ENCODE measurements at places on chromosomes 1 and 21.

- no peak for DNase-seq
These were observed 9.5 kb downstream of the EPHA8 start for GRCh38 chr1:22572818-22573217.

DNA sequence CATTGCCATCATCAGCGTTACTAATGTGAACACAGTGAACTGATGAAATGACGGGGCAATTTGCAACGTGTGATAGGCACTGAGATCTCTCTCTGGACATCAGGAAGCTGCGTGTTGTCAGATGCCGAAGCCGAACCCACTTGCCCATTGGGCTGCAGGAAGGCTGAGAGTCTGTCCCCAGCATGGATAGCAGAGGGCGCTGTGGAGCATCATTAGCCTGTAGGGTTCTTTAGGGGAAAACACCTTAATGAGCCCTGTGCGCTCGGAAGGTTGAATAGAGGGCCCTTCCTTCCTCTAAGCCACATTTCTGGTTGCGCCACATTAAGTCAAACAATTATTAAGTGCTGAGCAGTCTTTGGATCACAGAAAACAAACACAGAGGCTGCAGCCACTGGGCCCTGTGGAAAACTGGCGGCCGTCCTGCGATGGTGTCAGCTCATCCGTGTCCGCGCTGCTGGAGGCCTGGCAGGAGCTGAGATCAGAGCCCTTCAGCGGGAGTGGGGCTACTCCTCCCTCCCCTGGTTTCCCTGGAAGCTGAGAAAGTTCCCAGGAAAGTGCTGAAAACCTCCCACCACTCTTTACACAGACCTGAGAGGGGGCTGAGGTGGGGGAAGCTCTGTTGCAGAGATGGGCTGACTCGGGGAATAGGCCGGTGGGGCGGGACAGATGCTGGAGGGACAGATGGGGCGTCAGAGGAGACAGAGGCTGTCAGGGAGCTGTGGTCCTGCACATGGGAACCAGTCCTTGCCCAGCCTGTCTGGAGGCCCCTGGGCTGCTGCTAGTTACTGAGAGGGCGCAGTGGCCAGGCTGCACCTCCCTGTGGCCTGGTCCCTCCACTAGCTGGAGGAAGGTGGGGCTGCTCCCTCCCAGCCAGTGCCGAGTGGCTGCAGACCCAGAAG, 12.7 kb downstream of the TFF2 start:
- DNase-seq, result peak; percentile 76

DNA sequence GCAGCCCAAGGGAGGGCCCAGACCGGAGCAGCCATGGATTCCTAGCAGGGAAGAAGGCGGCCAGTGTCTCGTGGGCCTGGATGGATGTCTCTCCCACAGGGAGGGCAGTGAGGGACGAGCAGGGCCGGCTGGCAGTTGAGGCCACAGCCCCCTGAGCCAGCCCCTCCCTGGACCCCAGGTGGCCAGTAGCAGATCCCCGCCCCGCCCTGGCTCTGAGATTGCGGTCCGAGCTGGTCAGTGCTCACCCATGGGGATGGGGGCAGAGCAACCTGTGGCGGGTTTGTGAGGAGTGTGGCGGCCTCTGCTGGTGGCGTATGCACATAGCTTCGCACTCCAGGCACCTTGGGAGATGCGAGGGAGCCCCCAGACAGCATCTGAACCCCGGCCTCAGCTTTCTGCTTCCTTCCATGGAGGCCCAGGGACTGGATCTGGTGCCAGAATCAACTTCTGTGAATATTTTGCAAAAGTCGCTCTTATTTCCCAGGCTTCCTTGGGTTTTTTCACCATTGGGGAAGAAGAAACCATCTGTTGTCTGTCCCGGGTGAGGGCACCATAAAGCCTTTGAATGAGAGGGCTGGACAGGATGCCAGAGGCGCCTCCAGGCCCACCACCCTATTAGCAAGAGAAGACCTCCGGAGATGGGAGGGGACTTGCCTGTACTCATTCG, 8.4 kb upstream of the KCNN3 start:
- DNase-seq, result peak; percentile 66

- no peak for DNase-seq
These were observed 363.0 kb downstream of the ZP4 start for GRCh38 chr1:237527761-237528160.

DNA sequence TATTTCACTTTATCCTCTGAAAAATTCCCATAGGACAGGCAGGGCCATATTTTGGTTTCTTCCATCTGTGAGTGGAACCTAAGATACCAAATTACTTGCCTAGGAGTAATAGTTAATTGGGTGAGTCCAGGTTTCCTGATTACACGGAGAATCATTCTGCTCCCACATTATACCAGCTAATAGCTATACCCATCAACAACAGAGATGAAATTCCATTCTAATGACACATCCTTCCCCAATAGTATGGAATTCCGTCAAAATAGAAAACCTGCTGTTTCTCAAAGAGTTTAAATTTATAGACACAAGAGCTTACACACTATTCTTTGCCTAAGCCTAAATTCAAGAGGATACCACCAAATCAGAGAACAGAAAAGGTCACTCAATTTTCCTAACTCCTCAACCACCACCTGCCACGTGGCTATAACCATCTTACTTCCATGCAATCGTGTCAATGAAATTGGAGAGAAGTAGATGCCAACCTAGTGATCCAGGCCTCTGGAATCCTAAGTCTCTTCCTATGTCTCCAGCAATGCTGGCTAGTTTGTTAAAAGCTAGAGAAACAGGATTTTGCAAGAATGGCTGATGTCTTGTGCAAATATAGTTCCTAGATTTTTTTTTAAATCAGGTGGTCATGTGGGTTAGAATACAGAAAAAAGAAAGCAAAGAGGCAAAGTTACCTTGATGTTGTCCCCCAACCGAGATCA, 6.2 kb downstream of the PPT1 start:
- DNase-seq, result no peak

GRCh38 chr1:198829356-198829755, 190.5 kb downstream of the PTPRC start:
- DNase-seq, result no peak

DNA sequence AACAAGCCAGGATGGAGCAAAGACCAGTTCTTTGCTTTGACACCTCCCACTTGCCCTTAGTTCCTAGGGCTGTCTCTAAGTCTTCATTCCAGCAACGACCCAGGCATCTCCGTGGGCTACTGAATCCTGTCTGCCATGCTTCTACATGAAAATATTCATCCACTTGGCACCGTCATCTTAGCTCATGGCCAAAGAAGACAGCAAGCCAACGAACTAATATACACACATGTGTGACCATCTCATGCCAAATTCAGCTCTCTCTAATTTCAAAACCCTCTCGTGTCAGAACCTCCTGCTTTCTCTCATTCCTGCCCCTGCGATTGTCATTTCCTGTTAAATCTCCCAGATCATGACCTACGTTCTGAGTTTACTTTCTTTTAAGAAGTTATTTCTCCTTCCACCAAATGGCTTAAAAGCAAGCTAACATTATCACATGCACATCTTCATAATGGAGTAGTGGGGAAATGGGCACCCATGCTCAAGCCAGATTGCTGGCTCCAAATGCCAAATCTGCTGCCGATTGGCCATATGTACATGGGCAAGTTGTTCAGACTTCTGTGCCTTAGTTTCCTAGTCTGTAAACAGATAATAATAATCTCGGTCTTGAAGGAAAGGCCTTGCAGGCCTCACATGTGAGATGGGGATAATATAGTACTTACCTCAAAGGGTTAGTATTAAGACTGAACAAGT, 373.4 kb downstream of the USH2A start:
- no peak for DNase-seq

DNA sequence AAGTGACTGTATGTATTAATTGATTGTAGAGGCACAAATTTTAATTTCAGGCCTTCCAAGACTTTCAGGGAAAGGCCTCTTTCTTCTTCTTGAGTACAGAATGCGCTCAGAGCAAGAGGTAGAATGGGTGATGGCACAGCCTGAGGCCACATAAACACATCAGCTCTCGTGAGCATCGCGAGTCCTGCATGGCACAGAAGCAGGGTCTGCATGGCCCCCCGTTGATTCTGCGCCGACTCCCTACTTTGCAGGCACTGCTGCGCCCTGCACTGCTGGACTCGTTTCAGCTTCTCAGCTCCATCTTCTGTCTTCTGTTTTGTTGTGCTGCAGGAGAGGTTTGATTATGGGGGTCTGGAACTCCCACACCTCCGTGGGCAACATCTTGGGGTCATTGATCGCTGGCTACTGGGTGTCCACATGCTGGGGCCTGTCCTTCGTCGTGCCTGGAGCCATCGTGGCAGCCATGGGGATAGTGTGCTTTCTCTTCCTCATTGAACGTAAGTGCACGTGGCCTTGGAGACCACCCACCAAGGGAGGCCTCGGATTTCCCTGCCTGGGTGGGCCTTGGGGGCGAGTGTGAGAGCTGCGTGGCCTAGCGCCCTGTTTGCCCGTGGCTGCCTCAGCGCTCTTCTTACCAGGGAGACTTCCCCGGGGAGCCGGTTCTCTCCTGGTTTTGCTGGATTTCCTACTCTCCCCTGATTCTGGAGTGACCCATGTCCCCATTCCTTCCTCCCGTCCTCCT, 29.6 kb downstream of the SLC37A1 start:
- DNase-seq, result no peak

DNA sequence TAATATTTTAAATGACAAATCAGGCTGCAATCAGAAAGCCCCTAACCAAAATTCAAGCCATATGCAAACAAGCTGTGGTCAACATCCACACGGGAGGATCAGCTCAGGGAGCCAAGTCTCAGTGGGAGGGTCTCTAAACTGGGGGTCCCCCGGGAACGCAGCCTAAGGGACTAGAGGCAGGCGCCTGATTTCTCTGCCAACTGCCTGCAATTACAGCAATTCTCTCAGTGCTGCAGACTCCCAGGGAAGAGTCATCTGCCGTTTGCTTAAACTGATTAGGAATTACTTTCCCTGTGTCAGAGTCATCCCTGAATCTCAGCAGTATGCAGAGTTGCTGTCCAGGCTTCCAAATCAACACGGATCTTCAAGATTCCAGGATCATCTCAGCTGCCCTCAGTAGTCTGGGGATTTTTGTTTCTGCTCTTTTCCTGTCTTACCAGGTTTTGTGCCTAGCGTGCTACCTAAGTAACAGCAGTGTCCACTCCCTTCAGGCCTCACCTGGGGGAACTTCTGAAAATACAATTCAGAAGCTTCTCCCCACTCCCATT, 247.8 kb downstream of the RRAGC start:
- no peak for DNase-seq

DNA sequence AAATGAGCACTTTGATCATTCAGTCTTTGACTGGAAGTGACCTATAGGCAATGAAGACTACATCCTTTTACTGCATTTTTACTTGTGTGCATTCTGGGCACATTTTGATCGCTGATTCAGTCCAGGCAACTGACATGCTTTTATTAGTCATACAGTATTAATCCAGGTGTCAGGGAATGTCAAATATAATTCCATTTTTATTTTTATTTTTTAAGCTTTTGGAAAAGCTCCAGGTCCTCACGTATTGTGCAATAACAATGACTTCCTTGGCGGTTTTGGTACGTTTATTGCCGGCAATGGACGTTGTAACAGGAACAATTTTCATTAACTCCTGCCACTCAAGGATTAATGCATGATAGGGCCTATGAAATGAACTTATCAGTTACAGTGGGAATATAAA, 302.6 kb upstream of the PTBP2 start:
- DNase-seq, result no peak

DNA sequence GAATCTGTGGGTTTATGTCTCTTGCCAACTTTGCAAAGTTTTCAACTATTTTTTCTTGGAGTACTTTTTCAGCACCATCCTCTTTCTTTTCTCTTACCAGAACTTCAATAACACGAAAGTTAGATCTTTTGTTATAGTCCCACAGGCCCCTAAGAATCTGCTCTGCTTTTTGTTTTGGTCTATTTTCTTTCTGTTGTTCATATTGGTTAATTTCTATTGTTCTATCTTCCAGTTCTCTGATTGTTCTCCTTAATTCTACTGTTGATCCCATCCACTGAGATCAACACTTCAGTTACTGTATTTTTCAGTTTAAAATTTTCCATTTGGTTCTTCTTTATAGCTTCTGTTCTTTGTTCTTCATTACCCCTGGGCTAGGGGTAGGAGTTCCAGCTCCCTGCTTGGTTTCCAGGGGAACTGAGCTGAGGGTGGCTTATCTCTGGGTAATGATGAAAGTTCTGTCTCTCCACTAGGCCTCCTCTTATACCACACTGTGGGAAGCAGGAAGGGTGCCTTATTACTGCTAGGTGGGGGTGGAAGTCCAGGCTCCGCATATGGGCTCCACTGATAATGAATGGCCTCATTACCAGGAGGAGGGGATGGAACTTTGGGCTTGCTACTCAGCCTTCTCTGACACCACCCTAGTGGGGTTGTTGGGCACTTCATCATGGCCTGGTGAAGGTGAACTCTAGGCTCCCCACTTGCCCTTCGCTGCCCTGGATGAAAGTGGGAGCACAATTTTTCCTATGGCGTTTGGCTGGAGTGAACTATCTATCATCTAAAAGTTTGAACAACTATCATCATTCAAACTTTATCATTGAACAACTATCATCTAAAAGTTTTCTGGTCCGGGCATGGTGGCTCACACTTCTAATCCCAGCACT, 39.3 kb downstream of the NAV1 start:
- DNase-seq, result no peak

- DNase-seq, result no peak
These were observed 234.8 kb downstream of the HMCN1 start for GRCh38 chr1:185969028-185969427.

Data from activated T-cell treated with anti-CD3 and anti-CD28 coated beads for 24 hours (primary cell).